ENCODE measurements at places on chromosomes 13 and 19.
A peak's percentile ranks its signal among the peaks of the same experiment; 100 is the strongest.

DNA sequence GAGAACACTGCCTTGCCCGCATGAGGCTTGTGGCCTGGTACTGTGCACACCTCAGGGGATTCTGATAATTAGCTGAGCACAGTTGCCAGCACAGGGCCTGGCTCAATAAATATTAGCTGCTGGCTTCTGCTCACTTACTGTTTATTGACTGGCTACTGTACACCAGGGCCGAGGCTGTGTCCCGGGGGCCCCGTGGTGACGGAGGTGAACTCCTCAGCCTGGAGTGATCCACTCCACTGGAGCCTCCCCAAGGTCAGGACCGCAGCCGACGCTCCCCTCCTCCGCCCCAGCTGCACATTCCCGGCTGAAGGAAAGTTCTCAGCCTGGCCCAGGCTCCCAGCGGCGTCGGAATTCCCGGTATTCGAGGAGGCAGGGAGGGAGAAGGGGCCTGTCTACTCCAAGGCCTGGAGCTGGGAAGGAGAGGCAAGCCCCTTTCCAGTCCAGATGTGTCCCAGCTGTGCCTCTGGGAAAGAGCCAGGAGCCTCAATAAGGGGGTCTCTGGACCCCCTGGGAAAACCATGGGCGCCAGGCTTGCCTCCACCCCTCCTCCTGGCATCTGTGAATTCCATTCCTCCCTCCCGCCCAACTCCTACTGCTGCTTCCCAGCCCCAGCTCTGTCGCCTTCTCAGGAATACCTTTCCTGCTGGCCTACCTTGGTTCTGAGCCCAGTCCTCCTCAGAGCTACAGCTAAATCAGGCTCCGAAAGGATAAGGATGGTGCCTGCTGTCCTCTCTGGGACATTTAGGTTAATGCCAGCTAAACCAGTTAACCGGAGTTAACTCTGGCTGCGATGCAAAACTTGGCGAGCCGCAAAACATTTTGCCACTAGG, 7.3 kb downstream of the RPS16 start:
- no peak for DNase-seq

DNA sequence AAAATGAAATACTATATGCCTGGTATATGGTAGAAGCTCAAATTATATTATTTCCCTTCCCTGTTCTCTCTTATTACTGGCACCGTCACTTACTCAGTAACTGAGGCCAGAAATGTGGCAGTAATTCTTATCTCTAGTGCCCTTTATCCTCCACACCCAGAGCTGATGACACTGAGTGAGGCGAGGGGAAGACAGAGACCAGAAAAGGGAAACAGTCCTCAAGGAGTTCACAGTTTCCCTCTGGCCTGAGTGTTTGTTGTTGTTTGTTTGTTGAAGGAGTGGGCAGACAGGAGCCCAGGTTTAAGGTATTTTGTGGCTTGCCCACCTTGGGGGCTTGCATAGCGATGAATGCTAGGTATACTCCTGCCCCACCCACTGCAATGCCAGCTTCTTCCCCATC, 101.5 kb upstream of the FNDC3A start:
- DNase-seq, result no peak

DNA sequence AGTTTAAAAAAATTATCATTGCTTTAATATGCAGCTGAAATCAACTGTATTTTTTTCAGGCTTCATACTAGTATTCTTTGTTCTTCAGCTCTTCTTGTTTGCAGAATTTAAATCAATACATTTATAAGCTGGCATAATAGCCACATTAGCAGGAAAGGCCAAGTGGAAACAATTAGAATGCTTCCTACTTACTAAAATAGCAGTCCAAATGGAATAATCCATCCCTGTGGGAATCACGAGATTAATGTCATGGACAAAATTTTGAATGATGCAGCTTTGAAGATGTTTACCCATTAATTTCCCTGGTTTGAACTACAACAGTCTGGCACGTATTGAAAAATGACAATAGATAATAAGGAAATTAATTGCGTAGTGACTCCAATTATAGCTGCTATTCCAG, 2650.8 kb downstream of the PCDH9 start:
- no peak for DNase-seq

GRCh38 chr13:39330504-39330903, 272.5 kb downstream of the LHFPL6 start:
- no peak for DNase-seq

GRCh38 chr13:80551650-80552497, 210.9 kb upstream of the SPRY2 start:
- no peak for DNase-seq

- DNase-seq, result no peak
Measured at GRCh38 chr13:102220681-102221228, 181.1 kb downstream of the FGF14 start.

DNA sequence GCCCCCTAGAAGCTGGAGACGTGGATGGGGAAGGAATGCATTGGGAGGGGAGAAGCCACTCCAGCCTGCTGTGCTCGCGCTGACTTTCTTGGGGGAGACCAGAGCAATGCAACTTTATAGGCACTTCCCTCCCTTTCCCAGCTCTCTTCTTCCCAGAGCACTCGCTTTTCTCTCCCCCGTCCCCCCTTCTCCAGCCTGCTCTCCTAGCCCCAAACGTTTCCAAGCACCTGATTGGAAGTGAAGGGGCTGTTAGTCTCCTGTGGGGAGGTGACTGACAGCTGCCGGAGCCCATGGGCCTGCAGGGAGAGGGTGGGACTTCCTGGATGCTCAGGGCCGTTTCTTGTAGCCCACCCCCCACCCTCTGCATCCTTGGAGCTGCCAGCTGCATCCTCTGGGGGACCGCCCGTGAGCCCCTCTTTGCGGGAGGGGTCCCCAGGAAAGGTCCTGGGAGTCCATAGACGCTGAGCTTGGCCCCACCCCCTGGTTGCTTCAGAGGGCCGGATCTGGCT, 2.5 kb downstream of the HDGFL2 start:
- peak; percentile 43 for DNase-seq
